Activated T-cell treated with anti-CD3 and anti-CD28 coated beads, Interleukin-2, amount 50 U/mL, for 1 hour (primary cell): ENCODE measurements at places on chromosomes 5 and 9.

- no peak for DNase-seq
Observed at GRCh38 chr9:123568691-123569688, 213.0 kb downstream of the CRB2 start.

DNA sequence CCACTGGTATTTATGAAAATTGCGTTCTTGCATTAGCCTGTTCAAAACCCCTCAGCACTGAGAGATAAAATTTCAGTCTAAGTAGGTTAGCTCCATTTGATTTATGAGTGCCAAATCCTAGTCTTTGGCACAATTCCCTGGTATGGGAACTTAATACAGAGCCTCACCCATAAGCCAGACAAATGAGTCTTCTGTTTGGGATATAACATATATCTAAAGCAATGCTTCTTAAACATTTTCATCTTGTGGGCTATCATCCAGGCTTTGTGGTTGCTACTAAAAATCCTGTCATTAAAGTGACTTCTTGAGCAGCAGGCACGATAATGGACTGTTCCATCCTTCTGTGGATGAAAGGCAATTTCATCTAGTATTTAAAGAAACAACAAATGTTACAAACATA, 419.5 kb upstream of the ACTBL2 start:
- no peak for DNase-seq

- DNase-seq: no peak
Observed at GRCh38 chr9:94874316-94874715, 147.8 kb downstream of the AOPEP start.

DNA sequence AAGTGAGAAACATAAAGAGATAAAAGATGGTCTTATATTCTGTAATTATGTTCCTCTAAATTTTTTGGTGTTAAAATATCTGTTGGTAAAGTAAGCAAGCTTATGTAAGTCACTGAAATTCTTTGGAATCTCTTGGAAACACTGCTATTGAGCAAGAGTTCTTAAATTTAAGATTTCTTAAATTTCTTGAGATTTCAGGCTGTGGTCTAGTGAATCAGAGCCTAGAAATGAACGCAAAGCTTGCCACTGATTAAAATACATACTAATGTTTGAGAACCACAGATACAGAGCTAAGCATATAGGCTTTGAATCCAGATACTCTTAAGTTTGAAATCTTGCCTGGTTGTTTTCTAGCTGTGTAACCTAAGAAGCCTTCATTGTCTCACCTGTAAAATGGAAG, 133.4 kb downstream of the TRPM3 start:
- no peak for DNase-seq

- no peak for DNase-seq
Observed at GRCh38 chr5:56075361-56075760, 80.6 kb upstream of the IL6ST start.

DNA sequence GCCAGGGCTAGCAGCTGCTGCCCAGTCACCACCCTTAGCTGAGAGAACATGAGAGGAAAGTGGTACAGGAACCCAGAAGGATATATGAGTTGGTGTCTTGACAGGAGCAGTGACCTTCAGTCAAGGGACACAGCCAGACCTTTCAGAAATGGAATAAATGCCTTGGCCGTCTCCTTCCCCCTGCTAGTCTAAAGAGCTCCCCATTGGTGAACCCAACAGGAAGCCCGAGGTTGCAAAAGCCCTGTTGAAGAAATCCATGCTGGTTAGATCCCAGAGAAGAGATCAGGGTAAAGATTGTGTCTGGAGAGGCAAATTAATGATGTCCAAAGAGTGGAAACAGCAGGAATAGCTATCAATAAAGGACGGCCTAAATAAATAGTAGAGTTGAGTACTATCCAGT, 244.5 kb downstream of the NR3C1 start:
- DNase-seq: no peak

DNA sequence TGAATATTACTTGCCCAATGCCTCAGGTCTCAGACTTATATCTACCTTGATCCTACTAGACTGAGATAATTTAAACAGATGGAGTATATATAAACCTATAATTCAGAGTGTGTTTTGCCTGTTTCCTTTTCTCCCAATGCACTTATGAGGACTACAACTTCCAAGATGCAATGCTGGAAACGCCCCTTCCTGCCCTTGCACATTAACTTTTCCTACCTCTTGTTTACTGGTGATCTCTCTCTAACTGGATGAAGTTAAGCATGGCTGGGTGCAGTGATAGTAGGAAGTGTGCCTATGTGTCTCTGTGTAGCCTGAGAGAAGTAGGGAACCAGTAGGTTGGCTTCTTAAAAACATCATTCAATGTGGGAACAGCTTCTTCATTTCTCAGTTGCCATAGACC, 115.2 kb downstream of the SVEP1 start:
- DNase-seq: no peak
